ENCODE measurements at places on chromosomes 7 and 10. TPM values are rescaled to one million over a fixed set of nuclear protein-coding genes. Genes with fewer than 3 reads are reported as not detected.

Gene TMEM72
- not detected for total RNA-seq

Gene GBX1
- total RNA-seq = 0.09 TPM

Gene GHRHR
- not detected for total RNA-seq

Gene VAX1
- total RNA-seq = 1.5 TPM

Gene CYP2E1
- total RNA-seq = 0.11 TPM

Gene PAPOLB
- not detected for total RNA-seq

Gene IL6
- 0.66 TPM for total RNA-seq

Gene CCDC172
- not detected for total RNA-seq

Gene MKRN1
- 64.8 TPM for total RNA-seq

Gene CROT
- 5.7 TPM for total RNA-seq

Gene ADAM12
- 4.9 TPM for total RNA-seq

Gene SKIDA1
- 1.2 TPM for total RNA-seq

Gene MUC12
- 16.4 TPM for total RNA-seq

Gene LIMK1
- 39.1 TPM for total RNA-seq

Gene MRPS33
- 137 TPM for total RNA-seq

Gene STEAP2
- total RNA-seq = 4.9 TPM

Gene IFIT1B
- total RNA-seq = not detected

All from A549 treated with dexamethasone at 1 μM for 4 hours (cell line).